Fibroblast of lung (primary cell): ENCODE measurements at places on chromosomes 1 and 21. TPM values are rescaled to one million over a fixed set of nuclear protein-coding genes. Genes with fewer than 3 reads are reported as not detected.

Gene CELA3B
- total RNA-seq = not detected in 2 replicates

Gene SAMD13
- total RNA-seq = 1.3 and 2.5 TPM in 2 replicates

Gene ATP6V1G3
- total RNA-seq = not detected in 2 replicates

Gene LRRC8C
- 4.1 and 5.4 TPM in 2 replicates for total RNA-seq

Gene KRTAP13-2
- not detected in 2 replicates for total RNA-seq

Gene KRTAP10-9
- not detected in 2 replicates for total RNA-seq

Gene TMEM269
- 0.17 TPM in 1 of 2 replicates, not detected in the other for total RNA-seq

Gene PSMB4
- 335 and 339 TPM in 2 replicates for total RNA-seq

Gene ENAH
- 85.0 and 93.7 TPM in 2 replicates for total RNA-seq

Gene SPRR2F
- not detected in 2 replicates for total RNA-seq

Gene CHAF1B
- 0.99 and 1.0 TPM in 2 replicates for total RNA-seq

Gene FCMR
- 0.26 and 0.33 TPM in 2 replicates for total RNA-seq

Gene COL9A2
- 2.1 and 2.8 TPM in 2 replicates for total RNA-seq

Gene TRIM17
- total RNA-seq = 0.17 and 0.26 TPM in 2 replicates

Gene IFNLR1
- total RNA-seq = under 0.01 TPM in 1 of 2 replicates, not detected in the other

Gene KRTAP19-3
- total RNA-seq = not detected in 2 replicates

Gene RGS4
- total RNA-seq = 36.5 and 63.3 TPM in 2 replicates

Gene BNIPL
- under 0.01 and 0.33 TPM in 2 replicates for total RNA-seq

Gene CCDC185
- not detected in 2 replicates for total RNA-seq

Gene MSH4
- total RNA-seq = 0.66 and 0.77 TPM in 2 replicates

Gene RALGPS2
- total RNA-seq = 59.6 and 69.7 TPM in 2 replicates

Gene WNT9A
- 1.0 and 5.3 TPM in 2 replicates for total RNA-seq

Gene UMODL1
- total RNA-seq = not detected in 2 replicates

Gene ARHGAP30
- total RNA-seq = not detected in 2 replicates

Gene PROK1
- total RNA-seq = not detected in 2 replicates

Gene PTPRF
- 23.9 and 45.2 TPM in 2 replicates for total RNA-seq

Gene NENF
- 58.1 and 65.5 TPM in 2 replicates for total RNA-seq

Gene GBP6
- under 0.01 TPM in 1 of 2 replicates, not detected in the other for total RNA-seq

Gene HIPK1
- 18.2 and 19.8 TPM in 2 replicates for total RNA-seq

Gene CAPN8
- total RNA-seq = not detected in 2 replicates
